ENCODE measurements at places on chromosomes 12 and 14. TPM values are rescaled to one million over a fixed set of nuclear protein-coding genes. Genes with fewer than 3 reads are reported as not detected.

DNA sequence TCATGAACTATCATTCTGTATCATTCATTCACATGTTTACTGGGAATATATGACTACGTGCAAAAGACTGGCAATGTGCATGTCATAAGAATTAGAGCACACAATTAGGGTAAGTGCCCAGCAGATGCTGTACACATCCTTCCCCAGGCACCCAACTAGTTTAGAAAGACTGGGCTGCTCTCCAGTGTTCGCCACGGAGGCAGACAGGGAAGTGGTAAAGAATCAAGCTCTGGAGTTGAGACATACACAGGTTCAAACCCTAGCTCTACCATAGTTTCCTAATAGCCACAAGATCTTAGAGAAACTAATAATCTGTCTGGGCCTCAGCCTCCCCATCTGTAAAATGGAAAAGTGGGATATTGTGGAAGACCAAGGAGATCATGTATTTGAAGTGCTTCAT, 6.8 kb downstream of the TMCC3 start:
- no peaks in the 10 kb centered on the region for H3K27me3 ChIP-seq
- peaks cover 39% of the 10 kb centered on the region for H3K4me1 ChIP-seq
- H3K27ac ChIP-seq = peak overlapping the region; percentile 79
- peaks cover 12% of the 10 kb centered on the region for H3K36me3 ChIP-seq
- no peak overlapping the region for H3K4me3 ChIP-seq
- DNase-seq = no peak

DNA sequence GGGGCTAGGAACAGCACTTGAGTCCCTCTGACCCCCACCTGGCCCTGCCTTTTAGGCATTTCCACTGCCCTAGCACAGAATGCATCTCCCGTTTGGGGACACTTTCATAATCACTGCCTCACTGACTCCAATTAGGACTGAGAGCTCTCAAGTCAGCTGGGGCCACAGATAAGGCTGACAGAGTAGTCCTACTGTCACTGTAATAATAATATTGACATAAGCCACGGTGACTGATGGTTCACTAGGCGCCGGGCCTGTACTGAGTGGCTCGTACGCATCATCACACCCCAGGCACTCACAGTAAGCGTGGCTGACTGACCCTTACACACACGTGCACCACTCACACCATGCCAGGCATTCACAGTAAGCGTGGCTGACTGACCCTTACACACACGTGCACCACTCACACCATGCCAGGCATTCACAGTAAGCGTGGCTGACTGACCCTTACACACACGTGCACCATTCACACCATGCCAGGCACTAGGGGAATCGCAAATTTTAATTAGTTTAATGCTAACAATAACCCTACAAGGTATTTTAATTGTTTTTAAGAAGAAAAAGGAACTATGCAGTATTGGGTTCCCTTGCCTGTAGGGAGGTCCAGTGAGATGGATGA, 87.7 kb downstream of the CHGA start:
- no peak for DNase-seq
- H3K36me3 ChIP-seq = no peaks in the 10 kb centered on the region
- H3K27me3 ChIP-seq = no peaks in the 10 kb centered on the region
- H3K4me3 ChIP-seq = no peak overlapping the region
- no peak overlapping the region for H3K27ac ChIP-seq

GRCh38 chr14:54784657-54785056, 118.0 kb downstream of the GCH1 start:
- H3K4me1 ChIP-seq = no peaks in the 10 kb centered on the region
- no peak for DNase-seq
- peaks cover 12% of the 10 kb centered on the region for H3K36me3 ChIP-seq
- H3K27me3 ChIP-seq = no peaks in the 10 kb centered on the region
- H3K4me3 ChIP-seq = no peak overlapping the region

DNA sequence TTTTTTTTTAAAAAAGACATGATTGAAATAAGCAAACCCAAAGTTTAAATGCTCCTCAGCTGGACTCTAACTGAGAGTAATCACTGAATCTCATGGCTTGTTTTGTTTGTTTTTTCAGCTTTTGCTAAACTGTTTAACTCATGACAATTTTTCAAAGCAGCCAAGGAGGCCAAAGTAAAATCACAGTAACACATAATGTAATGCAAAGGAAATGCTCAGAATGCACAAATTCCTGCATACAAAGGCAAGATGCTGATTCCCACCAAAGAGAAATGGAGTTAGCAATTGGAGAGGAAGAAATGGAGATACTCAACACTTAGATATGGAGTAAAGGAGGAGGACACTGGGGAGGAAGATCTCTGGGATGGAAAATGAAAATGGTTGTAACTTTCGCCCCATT, 126.2 kb upstream of the SOX5 start:
- no peaks in the 10 kb centered on the region for H3K36me3 ChIP-seq
- DNase-seq = no peak
- no peak overlapping the region for H3K4me3 ChIP-seq
- peaks cover 4% of the 10 kb centered on the region for H3K27me3 ChIP-seq
- H3K4me1 ChIP-seq = no peaks in the 10 kb centered on the region

DNA sequence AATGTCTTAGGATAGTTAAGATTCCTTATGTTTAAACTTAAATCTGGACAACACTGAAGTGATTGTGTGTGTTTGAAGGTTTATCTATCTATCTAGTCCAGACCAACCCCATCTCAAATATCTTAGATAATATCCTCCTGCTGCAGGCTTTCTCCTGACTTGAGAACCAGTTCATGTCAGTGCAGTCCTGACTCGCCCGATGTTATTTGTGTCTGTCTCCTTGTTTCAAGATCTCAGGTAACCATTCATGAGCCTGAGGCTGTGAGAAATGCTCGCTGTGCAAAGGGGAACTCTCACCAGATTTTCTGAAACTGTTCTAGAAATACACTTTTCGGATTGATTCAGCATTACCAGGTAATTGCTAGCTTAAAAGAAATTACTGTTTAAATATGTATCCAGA, 356.2 kb downstream of the SNAPC1 start:
- H3K4me3 ChIP-seq = no peak overlapping the region
- no peaks in the 10 kb centered on the region for H3K36me3 ChIP-seq
- no peak for DNase-seq
- peaks cover 58% of the 10 kb centered on the region for H3K27me3 ChIP-seq
- H3K27ac ChIP-seq = no peak overlapping the region
- no peaks in the 10 kb centered on the region for H3K4me1 ChIP-seq

FAM216A gene
- 7.9 TPM for total RNA-seq

BCL7A gene
- total RNA-seq = 12.6 TPM

TDG gene
- 36.8 TPM for total RNA-seq

Data from endothelial cell of umbilical vein (primary cell).